ENCODE measurements at places on chromosomes 12 and 14.

- DNase-seq, result no peak
Measured at GRCh38 chr12:105610459-105610858, 280.0 kb downstream of the C12orf75 start.

- peak; percentile 49 for DNase-seq
Measured at GRCh38 chr14:96267336-96267735, 11.3 kb downstream of the BDKRB1 start.

DNA sequence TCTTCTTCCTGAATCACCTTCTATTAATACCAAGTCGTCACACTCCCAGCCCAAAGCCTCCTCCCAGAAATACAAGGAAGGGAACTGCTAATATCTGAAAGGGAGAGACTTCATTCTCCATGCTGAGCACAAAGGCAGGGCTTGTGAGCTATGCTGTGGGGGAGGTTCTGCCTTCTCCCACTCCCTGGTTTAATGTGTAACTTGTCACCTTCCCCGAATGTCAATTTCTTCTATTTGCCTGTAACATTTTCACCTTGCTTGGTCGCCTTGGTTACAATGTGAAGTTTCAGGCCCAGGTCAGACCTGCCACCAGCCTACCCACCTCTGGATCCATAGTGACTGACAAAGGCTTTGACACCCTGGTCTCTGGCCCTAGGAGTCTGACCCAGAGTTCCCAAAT lies 82.0 kb upstream of the ESRRB start:
- DNase-seq, result no peak

GRCh38 chr12:95593266-95593871 lies 42.1 kb upstream of the USP44 start:
- DNase-seq, result no peak

DNA sequence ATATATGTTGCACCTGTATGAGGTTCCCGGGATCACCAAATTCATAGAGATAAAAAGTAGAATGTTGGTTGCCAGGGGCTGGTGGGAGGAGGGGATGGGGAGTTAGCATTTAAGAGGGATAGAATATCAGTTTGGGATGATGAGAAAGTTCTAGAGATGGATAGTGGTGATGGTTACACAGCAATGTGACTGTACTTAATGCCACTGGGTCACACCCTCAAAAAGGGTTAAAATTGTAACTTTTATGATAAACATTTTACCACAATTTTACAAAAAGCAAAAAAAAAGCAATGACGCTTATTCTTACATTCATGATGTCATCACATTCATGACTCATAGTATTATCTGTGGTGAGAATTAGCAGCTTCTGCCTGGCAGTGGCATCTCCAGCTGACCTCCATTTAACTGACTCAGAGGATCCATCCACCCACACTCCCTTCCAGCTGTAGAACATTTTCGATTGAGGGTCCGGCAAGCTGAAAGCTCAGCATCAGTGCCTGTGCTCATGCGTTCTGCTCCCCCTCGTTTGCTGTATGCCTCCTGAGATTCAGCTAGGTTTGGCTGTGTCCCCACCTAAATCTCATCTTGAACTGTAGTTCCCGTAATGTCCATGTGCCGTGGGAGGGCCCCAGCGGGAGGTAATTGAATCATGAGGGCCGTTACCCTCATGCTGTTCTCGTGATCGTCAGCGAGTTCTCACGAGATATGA lies 64.8 kb upstream of the TMEM260 start:
- DNase-seq, result peak; percentile 17

DNA sequence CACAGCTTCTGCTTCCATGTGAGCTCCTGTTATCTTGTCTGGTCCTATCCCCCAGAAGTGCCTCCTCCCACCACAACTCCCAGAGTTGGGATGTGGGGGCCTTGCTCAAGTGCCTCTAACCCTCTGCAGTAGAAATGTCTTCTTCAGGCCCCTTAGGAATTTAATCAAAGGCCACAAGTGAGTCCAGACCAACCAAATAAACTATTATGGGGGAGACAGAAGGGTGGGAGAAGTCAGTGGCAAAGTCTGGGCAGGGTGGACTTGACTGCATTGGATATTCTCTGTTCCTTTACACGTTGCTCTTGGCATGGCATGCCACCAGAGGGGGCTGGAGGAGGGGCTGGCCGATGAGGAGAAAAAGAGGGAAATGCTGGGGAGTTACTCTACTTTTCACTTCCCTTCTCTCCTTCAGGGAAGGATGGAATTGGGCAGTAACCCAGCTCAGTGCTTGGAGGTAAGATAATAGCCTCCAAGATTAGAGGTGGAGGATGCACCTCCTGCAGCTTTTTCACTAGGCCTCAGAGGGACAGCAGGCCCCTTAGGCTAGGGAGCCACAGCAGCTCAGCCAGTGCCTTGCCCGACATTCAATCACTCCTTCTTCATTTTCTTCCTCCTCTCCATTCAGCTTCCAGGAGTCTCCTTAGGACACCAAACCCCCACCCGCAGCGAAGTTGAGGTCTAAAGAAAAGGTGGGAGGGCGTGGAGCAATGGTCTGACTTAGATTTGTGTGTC lies 1.2 kb upstream of the AP1G2 start:
- no peak for DNase-seq

DNA sequence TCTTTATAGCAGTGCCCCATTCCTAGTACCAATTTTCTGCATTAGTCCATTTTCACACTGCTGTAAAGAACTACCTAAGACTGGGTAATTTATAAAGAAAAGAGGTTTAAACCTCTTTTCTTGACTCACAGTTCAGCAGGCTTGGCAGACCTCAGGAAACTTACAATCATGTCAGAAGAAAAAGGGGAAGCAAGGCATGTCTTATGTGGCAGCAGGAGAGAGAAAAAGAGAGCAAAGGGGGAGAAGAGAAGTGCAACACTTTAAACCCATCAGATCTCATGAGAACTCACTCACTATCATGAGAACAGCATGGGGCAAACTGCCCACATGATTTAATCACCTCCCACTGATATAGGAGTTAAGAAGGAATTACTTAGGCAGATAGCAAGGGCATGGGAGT lies 101.6 kb upstream of the PLEKHG7 start:
- no peak for DNase-seq

DNA sequence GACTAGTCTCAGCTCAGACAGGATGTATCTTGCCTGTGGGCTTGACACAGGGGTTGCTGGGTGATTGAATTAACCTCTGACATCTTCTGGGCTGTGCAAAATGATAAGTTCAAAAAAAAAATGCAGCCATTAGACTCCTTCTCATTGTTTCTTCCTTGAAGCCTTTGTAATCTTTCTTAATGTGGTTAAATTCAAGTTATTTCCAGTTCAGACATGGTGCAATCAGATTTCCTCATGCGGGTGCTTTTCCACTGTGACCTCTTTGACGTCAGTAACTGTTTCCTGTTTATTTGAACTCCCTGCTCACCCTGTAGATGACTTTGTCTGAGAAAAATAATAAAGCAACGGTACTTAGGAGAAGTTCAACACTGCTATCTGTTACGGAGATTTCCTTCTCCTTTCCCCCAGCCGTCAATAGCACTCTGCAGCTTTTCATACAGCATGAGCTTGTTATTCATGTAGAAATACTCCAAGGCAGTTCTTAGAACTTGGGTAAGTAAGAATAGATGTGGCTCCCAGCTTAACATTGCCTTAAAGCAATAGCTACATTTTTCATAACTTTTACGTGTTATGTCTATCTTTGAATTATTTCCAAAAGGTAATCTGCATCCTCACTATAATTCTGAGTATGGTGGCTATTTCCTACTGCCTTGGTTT lies 155.5 kb downstream of the PRKCH start:
- DNase-seq, result peak; percentile 99

DNA sequence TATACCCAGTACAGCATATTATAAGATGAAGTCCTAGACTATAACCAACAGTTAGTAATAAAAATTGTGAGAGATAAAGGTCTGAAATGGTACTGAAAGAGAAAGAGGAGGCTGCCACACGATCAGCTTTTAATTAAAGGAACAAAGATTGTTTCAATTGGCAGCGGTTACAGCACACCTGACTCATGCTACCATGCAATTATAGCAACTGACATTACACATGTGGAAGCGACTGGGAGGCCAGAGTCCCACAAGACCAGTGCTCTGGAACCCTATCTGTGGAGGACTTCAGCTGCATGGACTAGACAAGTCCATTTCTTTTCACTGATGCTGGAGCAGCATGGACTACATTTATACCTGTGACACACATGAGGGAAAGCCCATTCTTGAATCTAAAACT lies 55.2 kb downstream of the SEL1L start:
- DNase-seq, result no peak

DNA sequence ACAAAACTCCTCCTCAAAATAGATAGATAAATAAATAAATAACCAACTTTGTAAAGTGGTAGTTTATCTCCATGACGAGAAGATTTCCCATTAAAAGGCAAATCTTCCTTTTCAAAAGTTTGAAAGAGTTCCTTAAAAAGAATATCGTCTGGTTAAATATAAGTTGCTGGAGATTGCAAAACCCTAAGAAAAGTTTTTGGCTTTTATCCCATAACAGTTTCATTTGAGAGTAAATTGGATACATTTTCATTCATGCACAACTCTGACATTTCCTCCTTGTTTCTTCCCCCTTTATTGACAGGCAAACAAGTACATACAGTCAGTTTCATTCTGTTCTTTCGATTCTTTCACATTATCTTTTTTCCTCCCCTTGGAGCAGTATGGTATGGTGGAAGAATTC lies 45.4 kb upstream of the BTG1 start:
- DNase-seq, result no peak

DNA sequence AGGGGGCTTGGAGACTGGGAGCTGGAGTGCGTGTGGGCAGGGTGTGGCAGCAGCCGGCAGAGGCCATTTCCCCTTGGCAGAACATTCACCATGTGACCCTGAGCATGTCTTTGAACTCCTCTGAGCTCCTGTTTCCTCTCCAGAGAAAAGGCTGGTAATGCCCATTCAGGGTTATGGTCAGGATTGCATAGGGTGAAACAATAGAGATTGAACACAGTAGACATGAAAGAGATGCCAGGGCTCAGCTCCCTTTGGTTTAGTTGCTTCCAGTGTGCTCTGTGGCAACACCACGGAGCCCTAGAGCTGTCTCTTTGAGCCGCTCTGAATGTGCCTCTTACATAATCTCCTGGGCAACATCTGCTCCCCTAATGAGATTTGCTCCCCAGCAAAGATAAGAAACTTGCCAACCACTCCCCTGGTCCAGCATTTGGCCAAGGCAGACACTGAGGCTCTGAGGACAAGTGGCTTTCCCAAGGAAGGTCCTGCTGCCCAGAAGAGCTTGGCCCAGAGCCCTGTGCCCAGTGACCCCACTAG lies 4.6 kb downstream of the IFI27 start:
- no peak for DNase-seq

- no peak for DNase-seq
Measured at GRCh38 chr12:39341179-39341578, 101.7 kb downstream of the KIF21A start.

DNA sequence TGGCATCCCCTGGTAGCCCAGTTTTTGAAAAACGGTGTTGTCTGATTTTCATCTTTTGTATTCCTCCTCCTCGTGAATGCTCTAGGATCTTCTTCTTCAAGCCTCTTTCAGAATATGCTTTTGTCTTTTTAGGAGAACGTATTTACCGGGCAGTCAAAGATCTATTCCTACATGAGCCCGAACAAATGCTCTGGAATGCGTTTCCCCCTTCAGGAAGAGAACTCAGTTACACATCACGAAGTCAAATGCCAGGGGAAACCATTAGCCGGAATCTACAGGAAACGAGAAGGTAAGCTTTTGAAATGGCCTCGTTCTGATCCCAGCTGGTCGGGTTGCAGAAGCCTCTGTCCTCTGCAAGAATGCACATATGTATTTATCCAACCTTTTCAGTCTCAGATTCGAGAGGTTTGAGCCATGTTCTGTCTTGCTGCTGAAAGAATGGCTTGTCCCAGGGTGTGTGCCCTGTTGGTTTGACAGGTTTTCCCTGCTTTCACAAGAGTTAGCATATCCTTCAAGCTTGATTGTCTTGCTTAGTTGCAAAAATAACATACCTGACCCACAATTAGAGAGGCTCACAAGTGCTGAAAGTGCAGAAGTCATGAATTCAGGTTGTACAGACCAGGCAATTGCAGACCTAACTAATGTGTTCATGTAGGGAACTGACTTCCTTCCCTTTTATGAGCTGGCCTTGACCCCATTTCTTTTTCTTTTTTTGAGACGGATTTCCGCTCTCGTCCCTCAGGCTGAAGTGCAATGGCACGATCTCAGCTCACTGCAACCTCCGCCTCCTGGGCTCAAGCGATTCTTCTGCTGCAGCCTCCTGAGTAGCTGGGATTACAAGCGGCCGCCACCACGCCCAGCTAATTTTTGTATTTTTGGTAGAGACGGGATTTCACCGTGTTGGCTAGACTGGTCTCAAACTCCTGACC lies 6.8 kb downstream of the KMT5A start:
- DNase-seq, result no peak

DNA sequence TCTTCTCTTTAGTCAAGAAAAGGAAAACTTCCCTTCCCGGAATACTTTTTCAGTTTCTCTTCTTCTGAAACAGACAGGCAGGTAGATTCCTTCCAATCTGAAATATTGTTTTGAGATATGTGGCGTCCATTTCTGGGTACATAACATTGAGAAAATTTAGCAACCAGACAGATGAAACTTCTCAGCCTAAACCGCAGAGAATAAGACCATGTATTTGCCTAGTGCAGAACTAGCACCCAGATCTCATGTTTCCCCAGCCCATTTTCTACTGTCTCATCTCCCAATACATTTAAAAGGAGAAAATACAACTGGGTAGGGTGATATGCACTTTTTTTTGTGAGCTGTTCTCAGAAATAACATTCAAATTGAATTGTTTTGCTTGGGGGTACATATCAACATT lies 6.4 kb downstream of the AVPR1A start:
- DNase-seq, result no peak

GRCh38 chr12:65740873-65741600 lies 83.2 kb upstream of the HMGA2 start:
- DNase-seq, result peak; percentile 68

DNA sequence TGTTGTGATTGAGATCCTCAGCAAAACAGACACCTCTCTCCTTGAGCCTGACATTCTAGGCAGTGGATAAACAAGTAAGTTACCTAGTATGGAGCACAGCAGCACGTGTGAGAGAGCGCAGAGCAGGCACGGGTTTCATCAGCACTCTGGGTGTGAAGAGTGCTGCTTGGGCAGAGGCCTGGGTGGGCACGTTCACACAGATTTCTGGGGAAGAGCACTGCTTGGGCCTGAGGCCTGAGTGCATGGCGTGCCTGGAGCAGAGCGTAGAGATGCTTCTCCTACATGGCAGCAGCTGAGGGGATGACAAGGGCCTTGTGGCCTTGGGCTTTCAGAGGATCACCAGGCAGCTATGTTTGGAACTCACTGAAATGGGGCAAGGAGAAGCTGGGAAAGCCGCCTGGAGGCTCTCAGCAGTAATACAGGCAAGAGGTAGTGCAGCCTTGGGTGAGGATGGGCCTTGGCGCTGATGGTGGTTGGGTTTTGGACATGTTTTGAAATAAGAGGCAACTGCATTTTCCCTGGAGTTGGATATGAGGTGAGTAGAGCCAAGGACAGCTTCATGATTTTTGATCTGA lies 17.6 kb downstream of the CKB start:
- no peak for DNase-seq

DNA sequence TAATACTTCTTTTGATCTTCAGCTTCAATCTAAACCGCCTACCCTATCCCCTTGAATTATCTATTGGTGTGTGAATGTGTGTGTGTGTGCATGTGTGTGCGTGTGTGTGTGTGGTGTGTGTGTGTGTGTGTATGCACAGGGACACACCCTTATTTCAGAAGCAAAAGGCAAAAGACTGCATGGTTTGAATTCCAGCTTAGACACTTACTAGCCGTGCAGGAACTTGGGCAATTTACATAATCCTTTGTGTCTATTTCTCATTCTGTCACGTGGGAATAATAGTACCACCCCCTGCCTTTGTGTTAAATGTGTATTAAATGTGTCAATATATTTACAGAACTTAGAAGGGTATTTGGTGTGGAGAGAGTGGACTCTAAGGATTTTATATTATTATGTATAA lies 251.7 kb downstream of the TMEM132C start:
- no peak for DNase-seq

GRCh38 chr14:92501891-92502351 lies 11.7 kb upstream of the RIN3 start:
- DNase-seq, result peak; percentile 68
